ENCODE measurements at places on chromosomes 7 and 10.

DNA sequence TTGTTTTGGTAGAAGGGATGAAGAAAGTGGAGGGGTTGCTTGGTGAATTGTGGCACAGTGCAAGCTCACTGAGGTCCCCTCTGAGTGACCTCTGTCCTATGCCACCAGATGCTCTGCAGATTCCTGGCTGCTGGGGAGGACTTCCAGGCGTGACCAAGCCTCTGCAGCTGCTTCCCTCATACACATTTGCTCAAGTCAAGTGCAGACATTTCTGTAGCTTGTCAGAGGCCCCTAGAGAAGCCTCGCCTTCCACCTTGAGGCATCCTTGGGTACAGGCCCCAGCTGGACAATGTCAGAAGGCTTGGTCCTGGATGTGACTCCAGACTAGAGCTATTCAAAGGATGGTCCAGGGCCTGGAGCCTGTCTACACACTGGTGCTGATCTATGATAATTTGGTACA, 464.2 kb downstream of the PLXNA4 start:
- DNase-seq = no peak

GRCh38 chr7:154837622-154838021, 165.3 kb downstream of the PAXIP1 start:
- no peak for DNase-seq

DNA sequence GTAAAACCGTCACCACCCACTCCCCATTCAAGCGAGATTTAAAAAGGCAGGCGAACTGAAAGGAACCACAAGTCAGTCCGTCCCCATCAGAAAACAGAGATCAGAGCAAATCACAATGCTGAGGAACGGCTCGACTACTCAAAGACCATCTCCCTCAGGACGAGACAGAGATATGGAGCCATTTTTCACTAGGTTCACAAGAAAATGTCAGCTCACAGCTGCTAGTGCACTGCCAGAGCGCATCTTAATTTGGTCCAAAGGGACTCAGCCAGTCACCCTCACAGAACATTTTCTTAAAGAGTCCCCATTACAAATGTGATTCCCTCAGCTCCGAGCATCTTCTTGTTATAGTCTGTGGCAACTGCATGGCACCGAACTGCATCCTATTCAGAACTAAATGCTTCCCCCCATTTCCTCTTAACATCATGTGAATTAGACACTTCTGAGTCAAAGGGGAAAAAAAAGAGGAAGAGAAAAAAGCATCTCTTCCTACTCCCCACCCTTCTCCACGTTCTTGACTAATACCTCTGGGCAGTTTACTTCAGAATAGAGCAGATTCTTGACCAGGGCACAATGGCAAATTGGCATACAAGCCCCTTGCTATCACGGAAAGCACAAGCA, 683.9 kb downstream of the MAGI2 start:
- no peak for DNase-seq

GRCh38 chr10:20870834-20871233, 26.3 kb downstream of the NEBL start:
- no peak for DNase-seq

- no peak for DNase-seq
These were observed 86.1 kb upstream of the RNF32 start for GRCh38 chr7:156554488-156554887.

- DNase-seq = no peak
These were observed 30.6 kb upstream of the C10orf120 start for GRCh38 chr10:122730238-122730637.

- DNase-seq = no peak
These were observed 989.4 kb downstream of the GRID1 start for GRCh38 chr10:85377029-85377806.

DNA sequence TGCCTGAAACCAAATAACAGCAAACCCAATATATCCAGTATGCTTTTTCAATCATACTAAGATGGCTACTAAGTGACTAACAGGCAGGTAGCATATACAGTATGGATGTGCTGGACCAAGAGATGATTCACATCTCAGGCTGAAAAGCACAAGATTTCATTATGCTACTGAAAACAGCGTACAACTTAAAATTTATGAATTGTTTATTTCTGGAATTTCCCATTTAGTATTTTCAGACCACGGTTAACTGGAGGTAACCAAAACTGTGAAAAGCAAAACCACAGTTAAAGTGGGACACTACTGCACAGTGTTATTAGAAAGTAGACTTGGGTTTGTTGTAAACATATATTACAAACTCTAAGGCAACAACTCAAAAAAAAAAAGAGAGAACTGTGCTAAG, 91.5 kb downstream of the KMT2C start:
- DNase-seq = no peak

DNA sequence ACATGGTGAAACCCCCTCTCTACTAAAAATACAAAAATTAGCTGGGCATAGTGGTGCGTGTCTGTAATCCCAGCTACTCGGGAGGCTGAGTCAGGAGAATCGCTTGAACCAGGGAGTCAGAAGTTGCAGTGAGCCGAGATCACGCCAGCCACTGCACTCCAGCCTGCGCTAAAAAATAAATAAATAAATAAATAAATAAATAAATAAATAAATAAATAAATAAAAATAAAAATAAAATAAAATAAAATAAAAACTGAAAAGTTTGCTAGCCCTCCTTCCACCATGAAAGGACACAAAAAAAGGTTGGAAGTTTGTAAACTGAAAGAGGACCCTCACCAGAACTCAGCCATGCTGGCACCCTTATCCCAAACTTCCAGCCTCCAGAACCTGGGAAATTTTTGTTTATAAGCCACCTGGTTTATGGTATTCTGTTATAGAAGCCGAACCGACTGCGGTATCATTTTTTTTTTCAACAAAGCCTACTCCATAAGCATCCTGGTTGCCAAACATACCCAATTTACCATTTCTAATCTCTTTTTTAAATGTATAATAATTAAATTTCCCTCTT, 448.2 kb downstream of the SEMA3D start:
- no peak for DNase-seq

- DNase-seq = no peak
These were observed 27.6 kb downstream of the PFKFB3 start for GRCh38 chr10:6230315-6230714.

DNA sequence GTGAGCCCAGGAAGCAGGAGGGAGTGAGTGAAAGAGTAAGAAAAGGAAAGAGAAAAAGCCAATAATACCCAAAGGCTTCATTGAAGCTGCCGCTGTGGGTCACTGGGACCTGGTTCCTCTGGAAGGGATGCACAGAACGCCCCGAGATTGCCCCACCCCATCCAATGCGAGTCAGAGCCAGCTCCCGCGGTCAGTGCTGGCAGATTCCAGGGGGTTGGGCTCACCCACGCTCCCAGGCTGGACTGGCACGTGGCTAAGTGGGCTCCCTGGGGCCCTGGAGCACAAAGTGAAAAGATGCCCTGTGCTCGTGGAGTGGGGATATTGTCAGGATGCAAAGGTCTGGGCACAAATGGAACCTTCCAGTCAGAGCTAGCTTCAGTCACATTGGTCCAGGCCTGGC, 117.0 kb downstream of the OAT start:
- DNase-seq = no peak

- DNase-seq = no peak
These were observed 80.2 kb upstream of the CACNB2 start for GRCh38 chr10:18059826-18060559.

GRCh38 chr7:36653008-36653662, 71.2 kb downstream of the AOAH start:
- DNase-seq = no peak

DNA sequence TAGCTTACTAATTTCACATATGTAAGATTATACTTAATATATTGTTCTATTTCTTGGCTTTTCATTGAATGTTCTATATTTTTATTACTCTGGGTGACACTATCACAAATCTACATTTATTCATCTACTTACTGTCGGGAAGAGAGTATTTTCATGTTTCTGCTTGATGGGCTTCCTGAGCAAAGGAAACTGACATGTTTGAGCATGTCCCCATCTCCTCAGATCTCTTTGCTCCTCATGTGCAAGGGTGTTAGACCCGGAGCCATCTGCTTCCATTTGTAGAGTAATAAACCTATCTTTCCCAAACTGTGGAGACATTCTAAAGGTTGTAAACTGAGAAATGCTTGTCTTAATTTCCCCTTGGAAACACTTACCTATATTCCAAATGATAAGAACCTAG, 103.5 kb downstream of the LSMEM1 start:
- DNase-seq = no peak

- DNase-seq = peak; percentile 37
These were observed 21.2 kb upstream of the RAMP3 start for GRCh38 chr7:45136106-45137060.
